ENCODE measurements at places on chromosomes 3 and 15. TPM values are rescaled to one million over a fixed set of nuclear protein-coding genes. Genes with fewer than 3 reads are reported as not detected.

KNL1 gene
- total RNA-seq, result 0.61 TPM

ROPN1 gene
- not detected for total RNA-seq

LRCH3 gene
- 43.5 TPM for total RNA-seq

MYZAP gene
- 30.9 TPM for total RNA-seq

GABRR3 gene
- total RNA-seq, result not detected

ADAMTS9 gene
- 30.1 TPM for total RNA-seq

GRCh38 chr15:91308855-91309254, 208.8 kb downstream of the SV2B start:
- no peak for DNase-seq

DNA sequence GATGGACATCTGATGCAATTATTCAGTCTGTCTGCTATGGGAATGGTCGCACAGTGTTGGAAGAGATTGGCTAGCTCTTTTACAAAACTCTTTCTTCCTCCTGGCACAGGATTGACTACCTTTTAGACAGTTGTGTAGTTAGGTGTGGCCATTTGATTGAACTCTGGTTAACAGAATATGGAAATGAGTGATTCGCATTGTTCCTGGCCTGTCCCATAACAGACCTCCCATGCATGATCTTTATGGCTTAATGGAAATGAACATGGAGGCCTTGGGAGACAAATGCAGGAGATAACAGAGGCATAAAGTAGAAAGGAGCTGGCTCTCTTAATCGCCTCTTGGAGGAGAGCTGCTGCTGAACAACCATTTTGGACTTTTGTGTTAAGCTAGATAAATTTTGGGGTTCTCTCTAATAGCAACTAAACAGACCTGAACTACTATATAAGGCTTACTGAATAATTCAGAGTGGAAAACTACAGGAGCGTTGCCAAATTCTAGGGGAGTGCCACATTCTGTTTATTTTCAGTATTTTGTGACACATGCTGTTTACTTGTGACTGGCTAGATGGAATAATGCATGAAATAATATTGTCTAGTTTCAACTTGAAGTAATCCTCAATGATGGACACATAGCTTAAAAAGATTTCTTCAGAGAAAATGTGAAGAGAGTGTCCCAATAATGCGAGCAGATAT, 357.7 kb upstream of the SGO1 start:
- no peak for DNase-seq

- no peak for DNase-seq
Observed at GRCh38 chr3:69379661-69380060, 6.2 kb downstream of the FRMD4B start.

Measured in upper lobe of right lung (tissue), 1 donor.